ENCODE measurements at places on chromosomes 5 and 9.

DNA sequence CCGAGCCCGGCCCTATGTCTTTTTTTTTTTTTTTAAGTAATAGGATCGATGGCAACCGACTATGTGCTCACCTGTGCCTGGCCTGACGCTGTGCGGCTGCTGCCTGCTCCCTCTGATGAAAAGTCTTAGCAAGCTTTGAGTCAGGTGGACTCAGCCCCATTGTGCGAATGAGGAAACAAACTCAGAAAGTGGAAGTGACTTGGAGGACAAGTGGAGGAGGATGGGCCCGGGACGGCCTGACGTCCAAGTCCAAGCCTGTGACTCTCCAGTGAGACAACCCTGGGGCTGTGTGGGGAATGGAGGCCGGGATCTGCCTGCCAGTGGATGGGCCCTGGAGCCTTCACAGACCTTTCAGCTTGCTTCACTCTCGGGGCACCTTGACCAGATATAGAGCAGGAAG lies 57.9 kb downstream of the EXD3 start:
- no peak for ATAC-seq

DNA sequence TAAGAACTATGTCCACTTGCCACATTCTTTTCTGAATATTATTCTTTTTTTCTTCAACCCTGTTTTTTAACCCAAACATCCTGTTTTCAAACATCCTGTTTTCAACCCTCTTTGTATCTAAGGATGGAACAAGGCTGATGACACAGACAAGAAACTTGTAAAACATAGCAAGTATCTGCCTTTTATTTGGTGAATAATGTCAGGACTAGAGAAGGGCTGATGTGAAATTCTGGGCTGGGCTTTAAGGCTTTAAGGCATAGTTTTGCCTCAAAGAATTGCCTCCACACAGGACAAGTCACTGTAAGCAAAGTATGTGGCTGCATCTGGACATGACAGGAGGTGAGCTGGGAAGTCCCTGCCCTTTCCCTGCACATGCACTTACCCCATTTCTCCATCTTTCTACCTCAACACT lies 42.5 kb upstream of the RIC1 start:
- ATAC-seq = peak; percentile 77

GRCh38 chr9:88990041-88990728 lies 1.1 kb upstream of the S1PR3 start:
- ATAC-seq = no peak

- ATAC-seq = no peak
These were observed 38.7 kb upstream of the SLC36A1 start for GRCh38 chr5:151408591-151409230.

DNA sequence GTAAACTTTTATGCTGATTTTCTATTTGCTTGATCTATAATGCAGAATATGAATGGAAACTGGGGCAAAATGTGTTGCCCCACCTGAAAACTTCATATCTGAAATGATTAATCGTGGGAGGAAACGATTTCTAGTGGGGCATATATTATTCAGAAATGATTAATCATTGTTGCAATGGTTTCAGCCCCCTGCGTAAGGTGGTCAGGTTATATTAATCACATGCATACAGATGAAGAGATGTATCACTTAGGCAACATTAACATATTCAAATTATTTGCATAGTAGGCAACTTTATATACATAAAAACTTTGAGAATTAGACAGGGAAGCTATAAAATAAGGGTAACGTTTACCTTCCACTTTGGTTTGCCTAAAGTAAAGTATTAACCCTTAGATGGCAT lies 49.8 kb downstream of the LSM11 start:
- ATAC-seq = peak; percentile 77

- ATAC-seq = no peak
These were observed 155.4 kb downstream of the PAM start for GRCh38 chr5:102910240-102911226.

GRCh38 chr9:80191108-80191507 lies 619.3 kb downstream of the TLE4 start:
- no peak for ATAC-seq

DNA sequence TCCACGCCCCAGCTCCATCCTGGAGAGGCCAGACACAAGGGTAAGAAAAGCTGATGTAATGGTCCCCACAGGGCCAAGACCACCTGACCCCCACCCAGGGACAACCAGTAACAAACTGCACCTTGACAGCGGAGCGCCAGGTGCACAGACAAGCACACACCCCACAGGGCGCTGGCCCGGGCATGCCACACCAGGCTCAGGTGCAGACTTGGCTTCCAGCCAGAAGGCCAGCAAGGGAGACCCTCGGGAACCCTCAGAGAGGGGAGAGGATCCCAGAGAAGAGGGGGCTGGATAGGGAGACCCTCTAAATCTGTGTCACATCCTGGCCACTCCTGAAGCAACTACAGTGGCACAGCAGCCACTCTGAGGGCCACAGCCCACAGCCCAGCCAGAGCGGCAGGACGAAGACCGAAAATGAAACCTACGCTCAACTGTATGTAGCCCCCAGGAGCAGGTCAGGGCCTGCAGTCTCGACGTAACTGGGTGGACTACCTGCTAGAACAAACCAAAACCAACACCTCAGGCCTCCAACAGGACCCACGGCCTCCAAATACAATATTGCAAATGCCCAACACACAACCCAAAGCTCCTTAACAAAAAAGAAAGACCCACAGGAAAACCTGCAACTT lies 18.5 kb downstream of the CAMSAP1 start:
- no peak for ATAC-seq

All from activated T-helper 17 cell treated with anti-CD3 and anti-CD28 coated beads, Interleukin-2, amount 50 U/mL, for 72 hours (primary cell).